Renal cortical epithelial cell (primary cell): ENCODE measurements at places on chromosomes 2 and 18. TPM values are rescaled to one million over a fixed set of nuclear protein-coding genes. Genes with fewer than 3 reads are reported as not detected.

Gene ORC2
- total RNA-seq, result 18.6 and 20.7 TPM in 2 replicates

DNA sequence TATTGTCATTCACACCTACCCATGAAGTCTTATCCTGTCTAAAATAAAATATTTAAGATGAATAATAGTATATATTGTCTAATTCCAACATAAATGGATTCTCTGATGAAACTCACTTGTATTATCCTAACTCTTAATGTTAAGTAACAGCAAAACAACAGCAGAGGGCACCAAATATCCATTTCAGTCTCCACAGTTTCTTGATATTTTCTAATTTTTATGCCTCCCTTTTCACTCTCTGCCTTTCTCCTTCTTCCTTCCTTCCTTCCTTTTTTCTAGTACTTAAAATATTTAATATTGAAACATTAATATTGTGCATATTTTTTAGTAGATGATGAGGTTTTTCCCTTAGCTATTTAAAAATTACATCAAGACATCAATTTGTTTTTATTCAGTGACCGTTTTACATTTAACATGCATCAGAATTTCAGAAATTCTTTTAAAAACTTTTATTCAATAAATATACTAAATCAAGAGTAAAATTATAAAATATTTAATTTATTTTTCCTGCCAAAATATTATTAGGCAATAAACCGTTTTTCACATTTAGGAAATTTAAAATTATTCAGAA lies 97.6 kb downstream of the WDR7 start:
- DNase-seq, result peak; percentile 52

DNA sequence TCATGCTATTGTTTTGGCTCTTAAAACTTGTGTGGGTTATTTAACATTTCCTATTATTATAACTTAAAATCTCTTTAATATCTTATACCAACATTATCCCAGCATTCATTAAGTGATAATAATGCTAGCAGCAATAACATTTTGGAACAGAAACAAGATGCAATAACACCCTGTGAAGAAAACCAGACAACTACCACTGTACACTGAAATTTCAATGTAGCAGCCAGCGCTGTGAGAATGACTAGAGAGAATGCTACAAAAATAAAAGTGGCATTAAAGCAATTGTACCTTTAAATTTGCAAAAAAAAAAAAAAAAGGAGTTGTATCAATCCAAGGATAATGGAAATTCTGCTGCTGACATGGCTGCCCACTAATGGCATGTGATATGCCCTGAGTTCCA lies 269.9 kb downstream of the TTC32 start:
- no peak for DNase-seq

GRCh38 chr2:23599667-23600066 lies 214.7 kb downstream of the KLHL29 start:
- DNase-seq, result no peak
